ENCODE measurements at places on chromosomes 3 and 15.

DNA sequence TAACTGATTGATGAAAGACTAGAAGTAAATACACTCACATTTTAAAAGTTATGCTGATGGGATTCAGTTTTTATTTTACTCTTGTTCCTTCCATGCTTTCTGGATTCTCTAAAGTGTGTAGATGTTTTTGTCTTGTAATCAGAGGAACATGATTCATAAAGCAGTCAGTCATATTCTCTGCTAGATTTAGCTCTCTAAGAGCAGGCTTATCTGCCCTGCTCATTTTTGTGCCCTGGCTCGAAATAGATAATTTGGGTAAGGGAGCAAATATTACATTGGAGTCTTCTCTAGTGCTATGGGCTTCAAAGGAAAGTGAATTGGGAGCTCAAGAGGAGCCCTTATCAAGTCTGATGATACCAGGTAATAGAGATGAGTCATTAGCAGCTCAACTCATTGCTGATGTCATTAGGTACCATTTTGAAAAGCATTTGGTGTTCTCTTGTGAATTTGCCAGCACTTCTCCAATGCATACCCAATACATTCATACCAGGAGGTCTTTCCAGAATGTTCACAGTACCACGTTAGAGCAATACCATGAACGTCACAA, 27.7 kb downstream of the SACM1L start:
- no peak for DNase-seq

GRCh38 chr3:169363318-169364265, 299.9 kb downstream of the MECOM start:
- no peak for DNase-seq

DNA sequence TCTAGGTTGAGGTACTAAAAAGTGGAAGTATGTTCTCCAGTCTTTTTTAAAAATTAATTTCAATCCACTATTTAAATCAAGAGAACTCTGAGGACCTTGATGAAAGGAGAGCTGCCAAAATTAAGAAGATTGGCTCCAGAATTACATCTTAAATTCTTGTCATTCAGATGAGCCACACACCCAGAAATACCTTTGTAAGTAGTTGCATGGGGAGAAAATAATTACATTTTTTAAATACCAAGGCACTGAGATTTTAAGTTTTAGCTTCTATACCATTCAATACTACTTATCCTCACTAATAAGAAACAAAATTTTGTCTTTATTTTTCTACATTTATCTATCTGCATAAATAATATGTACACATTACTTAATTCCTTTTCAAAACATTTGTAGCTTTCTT, 1132.8 kb downstream of the OTOL1 start:
- no peak for DNase-seq

DNA sequence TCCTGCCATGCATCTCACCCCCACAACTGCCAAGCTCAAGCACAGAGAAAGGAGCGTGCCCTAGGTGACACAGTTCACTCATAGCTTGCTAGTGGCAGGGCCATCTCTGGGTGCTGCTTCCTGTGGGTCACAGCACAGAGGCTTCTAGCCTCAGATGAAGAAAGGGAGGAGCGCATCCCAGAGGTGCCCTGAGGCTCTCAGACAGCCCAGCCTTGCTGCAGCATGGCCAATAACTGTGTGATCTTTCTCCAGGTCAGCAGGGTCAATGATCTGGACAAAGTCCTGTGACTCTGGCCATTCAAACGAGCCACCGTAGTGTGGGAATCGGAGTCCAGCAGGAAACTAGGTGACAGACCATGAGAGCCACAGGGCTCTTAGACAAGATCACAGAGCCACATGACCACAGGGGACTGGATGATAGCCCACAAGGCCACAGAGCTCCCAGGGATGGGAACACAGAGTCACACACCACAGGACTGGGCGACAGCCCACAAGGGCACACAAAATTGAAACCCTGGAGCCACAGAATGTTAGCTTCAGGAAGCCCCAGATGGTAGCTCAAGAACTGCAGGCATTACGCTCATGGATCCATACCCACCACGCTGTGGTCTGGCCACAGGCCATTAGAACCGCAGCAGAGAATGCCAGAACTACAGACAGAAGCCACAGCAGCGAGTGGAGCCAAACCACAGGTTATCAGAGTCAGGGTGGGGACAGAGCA, 25.9 kb upstream of the GRIP2 start:
- no peak for DNase-seq

GRCh38 chr3:169746924-169747323, 17.9 kb downstream of the TERC start:
- DNase-seq, result no peak

DNA sequence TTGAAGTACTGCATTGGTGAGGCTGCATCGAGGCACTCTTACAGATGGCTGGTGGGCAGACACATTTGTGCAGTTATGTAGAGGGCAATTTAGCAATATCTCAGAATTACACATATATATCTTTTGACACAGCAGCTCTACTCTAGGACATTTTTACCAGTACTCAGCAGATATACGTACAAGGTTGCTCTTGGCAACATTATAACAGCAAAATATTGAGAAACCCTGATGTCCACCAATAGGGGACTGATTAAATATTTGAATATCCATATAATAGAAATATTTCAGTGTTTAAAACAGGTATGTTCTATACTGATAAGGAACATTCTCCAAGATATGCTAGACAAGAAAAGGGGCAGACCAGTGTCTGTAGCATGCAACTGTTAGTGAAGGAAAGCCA, 7.9 kb upstream of the FBXO22 start:
- no peak for DNase-seq

DNA sequence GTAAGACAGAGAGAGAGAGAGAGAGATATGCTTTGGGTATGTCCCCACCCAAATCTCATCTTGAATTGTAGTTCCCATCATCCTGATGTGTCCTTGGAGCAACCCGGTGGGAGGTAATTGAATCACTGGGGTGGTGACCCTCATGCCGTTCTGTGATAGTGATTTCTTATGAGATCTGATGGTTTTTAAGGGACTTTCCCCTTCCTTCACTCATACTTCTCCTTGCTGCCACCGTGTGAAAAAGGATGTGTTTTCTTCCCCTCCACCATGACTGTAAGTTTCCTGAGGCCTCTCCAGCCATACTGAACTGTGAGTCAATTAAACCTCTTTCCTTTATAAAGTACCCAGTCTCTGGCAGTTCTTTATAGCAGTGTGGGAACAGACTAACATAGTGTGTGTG, 60.3 kb downstream of the EOMES start:
- no peak for DNase-seq

DNA sequence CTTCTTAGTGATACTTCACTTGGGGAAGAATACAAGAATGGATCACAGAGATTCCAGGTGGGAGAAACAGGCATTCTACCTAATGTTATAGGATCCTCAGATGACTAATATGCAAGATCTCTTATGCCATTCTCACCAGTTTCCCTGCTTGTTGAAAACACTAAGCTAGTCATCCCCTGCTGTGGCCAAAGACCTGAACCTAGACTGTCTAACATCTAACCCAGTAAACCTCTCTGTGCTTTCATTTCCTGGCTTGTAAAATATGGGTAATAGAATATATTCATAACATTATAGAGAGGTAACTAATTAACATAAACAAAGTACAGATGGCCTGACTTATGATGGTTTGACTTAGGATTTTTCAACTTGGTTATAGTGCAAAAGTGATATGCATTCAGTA, 776.3 kb downstream of the TUSC7 start:
- DNase-seq, result no peak
